Activated CD8-positive, alpha-beta T cell treated with anti-CD3 and anti-CD28 coated beads for 36 hours (primary cell): ENCODE measurements at places on chromosomes 7 and 10. TPM values are rescaled to one million over a fixed set of nuclear protein-coding genes. Genes with fewer than 3 reads are reported as not detected.

Gene LRRC17
- total RNA-seq: not detected

GRCh38 chr10:99827936-99828335, 45.5 kb downstream of the ABCC2 start:
- no peak for DNase-seq
- H3K4me3 ChIP-seq: no peak overlapping the region
- H3K27ac ChIP-seq: no peak overlapping the region
- H3K27me3 ChIP-seq: no peaks in the 10 kb centered on the region

DNA sequence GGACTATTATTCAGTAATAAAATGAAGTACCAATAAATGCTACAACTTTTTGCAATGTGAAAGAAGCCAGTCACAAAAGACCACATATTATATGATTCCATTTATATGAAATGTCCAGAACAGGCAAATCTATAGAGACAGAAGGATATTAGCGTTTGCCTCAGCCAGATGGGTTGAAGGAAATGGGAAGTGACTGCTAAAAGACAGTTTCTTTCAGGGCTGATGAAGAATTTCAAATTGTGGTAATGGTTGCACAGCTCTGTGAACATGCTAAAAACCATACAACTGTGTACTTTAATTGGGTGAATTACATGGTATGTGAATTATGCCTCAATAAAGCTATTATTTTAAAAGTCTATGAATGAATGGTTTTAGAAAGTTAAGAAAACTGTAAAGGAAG, 23.9 kb upstream of the REEP3 start:
- DNase-seq: no peak
- no peak overlapping the region for H3K4me3 ChIP-seq
- no peak overlapping the region for H3K27ac ChIP-seq
- H3K4me1 ChIP-seq: peaks cover 18% of the 10 kb centered on the region

Gene ZNF138
- 9.4 TPM for total RNA-seq

Gene UFSP1
- total RNA-seq: 2.1 TPM

GRCh38 chr10:131435760-131436457, 124.4 kb upstream of the TCERG1L start:
- H3K4me1 ChIP-seq: no peaks in the 10 kb centered on the region
- H3K27me3 ChIP-seq: peaks cover 6% of the 10 kb centered on the region
- no peak for DNase-seq
- no peak overlapping the region for H3K27ac ChIP-seq

DNA sequence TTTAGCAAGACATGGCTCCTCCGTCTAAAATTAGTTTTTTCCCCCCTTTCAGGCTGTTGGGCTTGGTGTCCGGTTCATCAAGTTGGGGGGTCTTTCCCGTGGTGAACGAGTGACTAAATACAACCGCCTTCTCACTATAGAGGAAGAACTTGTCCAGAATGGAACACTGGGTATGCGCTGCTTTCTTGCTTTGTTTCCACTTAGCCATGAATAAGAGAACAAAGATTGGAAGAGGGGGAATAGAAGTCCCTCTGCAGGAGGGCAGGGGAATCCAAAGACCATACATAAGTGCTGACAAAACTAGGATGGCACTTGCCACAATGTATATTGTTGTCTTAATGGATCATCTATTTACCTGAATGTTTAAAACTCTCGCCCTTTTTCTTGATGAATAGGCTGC, 30.5 kb downstream of the ENO4 start:
- peaks cover 7% of the 10 kb centered on the region for H3K27me3 ChIP-seq
- no peaks in the 10 kb centered on the region for H3K36me3 ChIP-seq
- no peak for DNase-seq
